Stimulated activated CD8-positive, alpha-beta memory T cell treated with anti-CD3 and anti-CD28 coated beads, Interleukin-4, amount 100 ng/mL, for 1 hour (primary cell): ENCODE measurements at places on chromosomes 5 and 9.

- no peak for DNase-seq
These were observed 10.5 kb downstream of the NPR3 start for GRCh38 chr5:32721626-32722025.

DNA sequence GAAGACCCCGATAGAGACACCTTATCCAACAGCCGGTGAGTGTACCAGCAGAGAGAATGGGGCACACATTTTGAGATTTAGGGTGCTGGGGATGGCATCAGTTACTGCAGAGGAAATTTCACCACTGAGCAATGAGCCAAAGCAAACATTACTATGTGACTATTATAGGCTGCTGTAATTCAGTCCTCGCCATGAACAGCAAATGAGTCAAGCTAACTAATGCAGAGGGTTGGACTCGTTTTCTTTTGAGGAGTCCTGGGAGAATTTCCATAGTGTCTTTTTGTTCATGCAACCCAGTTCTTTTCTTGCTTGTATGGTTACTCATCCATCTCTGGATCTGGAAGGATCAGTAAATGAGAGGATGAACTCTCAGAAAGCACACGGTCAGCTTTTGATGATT lies 323.8 kb downstream of the PSAT1 start:
- no peak for DNase-seq

GRCh38 chr5:94908889-94909480 lies 290.5 kb downstream of the SLF1 start:
- DNase-seq: no peak

GRCh38 chr9:99054581-99054980 lies 50.3 kb upstream of the TGFBR1 start:
- no peak for DNase-seq

GRCh38 chr5:143524338-143524945 lies 121.0 kb upstream of the NR3C1 start:
- no peak for DNase-seq

DNA sequence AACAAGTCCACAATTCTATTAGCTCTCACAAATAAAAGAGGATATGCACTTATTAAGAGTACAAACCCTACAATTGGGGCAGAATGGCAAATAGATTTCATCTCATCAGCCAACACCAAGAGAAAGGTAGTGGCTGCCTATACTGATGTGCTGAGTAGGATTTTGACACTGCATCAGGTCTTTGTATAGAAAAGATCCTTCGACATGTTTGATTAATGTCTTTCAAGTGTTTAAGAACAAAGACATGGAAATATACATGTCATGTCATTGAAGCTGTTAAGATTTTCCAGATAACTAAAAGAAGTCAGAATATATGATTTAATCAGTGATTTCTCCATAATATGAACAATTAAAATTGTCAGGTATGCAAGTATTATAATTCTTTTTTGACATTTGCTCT lies 238.7 kb upstream of the GRAMD2B start:
- no peak for DNase-seq

- DNase-seq: no peak
These were observed 39.8 kb downstream of the BARHL1 start for GRCh38 chr9:132622159-132622558.

GRCh38 chr5:73945505-73945904 lies 319.5 kb downstream of the ARHGEF28 start:
- no peak for DNase-seq

GRCh38 chr5:150777685-150778084 lies 872 bp upstream of the SMIM3 start:
- no peak for DNase-seq

GRCh38 chr5:78677777-78678668 lies 29.5 kb upstream of the LHFPL2 start:
- no peak for DNase-seq

DNA sequence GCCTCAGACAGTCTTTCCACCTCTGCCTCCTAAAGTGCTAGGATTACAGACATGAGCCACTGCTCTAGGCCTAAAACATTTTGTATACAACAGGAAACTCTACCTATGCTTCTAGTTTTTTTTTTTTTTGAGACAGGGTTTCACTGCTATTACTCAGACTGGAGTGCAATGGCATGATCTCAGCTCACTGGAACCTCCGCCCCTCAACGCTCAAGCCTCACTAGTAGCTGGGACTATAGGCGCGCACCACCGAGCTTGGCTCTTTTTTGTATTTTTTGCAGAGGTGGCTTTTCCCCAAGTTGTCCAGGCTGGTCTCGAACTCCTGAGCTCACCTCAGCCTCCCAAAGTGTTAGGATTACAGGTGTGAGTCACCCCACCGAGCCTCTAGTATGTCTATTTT lies 5.4 kb downstream of the HSPA9 start:
- no peak for DNase-seq

- DNase-seq: no peak
These were observed 293.1 kb upstream of the BRINP1 start for GRCh38 chr9:119662329-119662728.

DNA sequence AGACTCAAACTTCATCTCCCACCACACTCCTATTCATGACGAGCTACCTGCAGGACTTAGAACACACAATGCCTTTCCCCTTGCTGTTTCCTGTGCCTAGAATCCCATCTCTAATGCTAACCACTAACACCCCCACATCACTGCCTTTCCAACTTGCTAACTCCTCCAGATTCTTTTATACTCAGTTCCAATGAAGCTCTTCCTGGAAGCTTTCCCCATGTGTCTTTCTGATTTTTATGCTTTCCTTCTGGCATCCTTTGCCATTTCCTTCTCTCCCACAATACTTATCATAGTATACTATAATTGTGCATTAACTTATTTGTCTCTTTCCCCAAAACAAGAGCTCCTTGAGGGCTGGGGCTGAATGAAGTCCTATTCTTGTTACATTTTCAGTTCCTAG lies 115.3 kb upstream of the PLPPR1 start:
- DNase-seq: no peak

GRCh38 chr5:151174612-151175101 lies 17.1 kb upstream of the ANXA6 start:
- no peak for DNase-seq

GRCh38 chr5:124538191-124538590 lies 208.2 kb downstream of the ZNF608 start:
- DNase-seq: no peak

- DNase-seq: no peak
These were observed 19.9 kb upstream of the CPEB4 start for GRCh38 chr5:173868096-173868880.

DNA sequence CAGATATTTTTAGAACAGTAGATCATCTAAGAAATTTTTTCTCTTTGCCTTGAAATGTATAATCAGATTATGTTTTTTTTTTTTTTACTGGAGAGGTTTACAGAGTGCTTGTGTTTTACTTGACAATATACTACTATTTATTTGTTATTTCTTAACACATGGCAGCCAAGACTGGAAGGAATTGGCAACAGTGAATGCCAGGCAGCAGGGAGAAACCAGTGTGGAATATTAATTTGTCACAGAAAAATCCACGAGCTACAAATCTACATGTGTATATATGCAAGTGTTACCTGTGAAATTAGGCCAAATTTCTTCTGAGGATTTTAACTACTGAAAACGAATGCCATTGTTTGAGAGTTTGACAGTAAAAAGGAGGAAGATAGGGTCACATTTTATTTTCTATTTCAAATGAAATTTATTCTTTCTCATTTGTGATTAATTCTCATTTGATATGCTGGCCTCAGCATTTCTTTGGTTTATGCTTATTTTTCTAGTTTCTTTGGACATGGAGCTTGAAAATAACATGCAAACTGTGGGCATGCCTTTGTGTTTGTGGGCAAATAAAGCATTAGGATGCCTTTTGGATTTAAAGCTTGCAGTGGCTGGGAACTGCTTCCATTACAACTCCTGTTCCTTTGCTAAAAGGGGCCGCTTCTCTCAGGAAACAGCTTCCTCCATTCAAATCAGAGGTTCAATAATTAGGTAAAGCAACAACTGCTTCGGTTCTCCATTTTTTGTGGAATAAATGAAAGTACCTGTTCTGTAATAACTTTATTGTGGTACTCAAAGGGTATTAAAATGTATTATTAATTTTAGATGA lies 39.0 kb upstream of the ZFYVE16 start:
- DNase-seq: no peak

DNA sequence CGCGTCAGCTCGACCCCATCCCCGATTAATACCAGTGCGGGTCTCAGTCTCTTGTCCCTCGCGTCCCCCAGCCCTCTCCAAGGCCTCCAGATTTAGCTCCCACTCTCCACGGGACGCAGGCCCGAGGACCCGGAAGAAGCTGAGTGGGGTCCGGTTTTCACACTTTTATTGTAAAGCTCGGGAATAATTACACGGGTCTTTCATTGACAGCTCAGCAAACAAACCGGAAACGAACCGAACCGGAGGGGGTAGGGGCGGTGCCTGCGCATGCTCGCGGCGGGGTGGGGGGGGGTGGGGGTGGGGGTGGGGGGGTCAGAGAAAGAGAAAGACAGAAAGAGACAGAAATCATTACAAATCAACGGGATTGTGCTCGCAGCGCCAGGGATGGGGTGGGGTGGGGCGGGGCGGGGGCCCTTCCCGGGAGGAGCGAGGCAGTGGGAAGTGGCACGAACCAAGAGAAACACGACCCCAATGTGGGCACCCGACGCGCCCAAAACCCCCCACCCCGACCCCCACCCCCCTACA lies 27.9 kb downstream of the PCDH1 start:
- no peak for DNase-seq

DNA sequence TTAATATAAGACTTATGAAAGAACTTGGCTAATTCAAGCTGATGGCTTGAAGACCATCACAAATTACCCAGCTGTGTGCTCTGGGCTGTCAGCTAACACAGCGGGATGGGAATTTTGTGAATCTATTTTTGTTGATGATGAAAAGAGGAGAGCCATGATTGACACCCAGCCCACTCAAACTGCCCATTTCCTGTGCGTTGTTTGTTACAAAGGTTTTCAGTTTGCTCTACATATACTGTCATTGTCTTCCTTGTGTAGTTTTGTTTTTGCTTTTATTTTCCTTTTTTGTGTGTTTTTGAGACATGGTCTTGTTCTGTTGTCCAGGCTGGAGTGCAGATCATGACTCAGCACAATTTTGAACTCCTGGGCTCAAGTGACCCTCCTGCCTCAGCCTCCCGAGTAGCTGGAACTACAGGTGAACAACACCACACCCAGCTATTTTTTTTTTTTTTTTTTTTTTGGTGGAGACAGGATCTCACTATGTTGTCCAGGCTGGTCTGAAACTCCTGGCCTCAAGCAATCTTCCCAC lies 400.3 kb downstream of the ICE1 start:
- DNase-seq: no peak

DNA sequence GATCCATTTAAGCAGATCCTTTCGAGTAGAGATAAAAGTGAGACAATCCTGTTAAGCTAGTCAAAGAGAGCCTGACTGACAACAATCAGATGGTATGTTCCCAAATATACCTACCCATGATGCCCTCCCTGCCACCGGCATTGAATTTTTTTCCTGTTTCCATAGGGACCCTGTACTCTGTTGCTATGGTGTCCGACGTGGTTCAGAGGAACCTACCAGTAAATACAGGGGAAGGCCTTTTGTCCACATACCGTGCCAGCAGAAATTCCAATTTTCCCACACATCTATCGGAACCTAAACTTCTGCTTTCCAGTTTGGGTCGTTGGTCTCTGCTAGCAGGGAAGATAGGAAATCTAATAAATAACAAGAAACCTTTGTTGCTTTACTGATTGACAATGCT lies 64.7 kb downstream of the MEGF10 start:
- no peak for DNase-seq

GRCh38 chr5:73214306-73214705 lies 41.3 kb downstream of the TMEM174 start:
- DNase-seq: no peak

- no peak for DNase-seq
These were observed 75.5 kb downstream of the SSBP2 start for GRCh38 chr5:81675420-81675819.

DNA sequence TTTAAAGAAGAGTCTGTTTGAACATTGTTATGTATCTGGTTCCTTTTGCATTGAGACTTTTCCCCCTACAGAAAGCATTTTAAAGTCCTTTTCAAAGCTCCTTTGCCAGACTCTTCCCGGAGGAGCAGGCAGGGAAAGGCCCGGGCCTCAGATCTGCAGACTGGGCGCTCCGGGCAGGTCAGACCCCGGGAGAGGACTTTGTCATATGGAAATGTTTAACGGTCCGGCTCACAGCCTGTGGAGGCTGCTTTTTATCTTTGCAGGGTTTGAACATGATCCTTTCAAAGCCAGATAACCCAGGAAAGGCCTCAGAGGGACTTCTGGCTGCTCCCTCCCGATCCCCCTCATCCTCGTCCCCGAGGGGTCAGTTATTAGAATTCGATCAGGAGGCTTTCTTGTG lies 82.1 kb upstream of the IRX2 start:
- no peak for DNase-seq

GRCh38 chr5:20604992-20605391 lies 617.0 kb upstream of the CDH18 start:
- no peak for DNase-seq

DNA sequence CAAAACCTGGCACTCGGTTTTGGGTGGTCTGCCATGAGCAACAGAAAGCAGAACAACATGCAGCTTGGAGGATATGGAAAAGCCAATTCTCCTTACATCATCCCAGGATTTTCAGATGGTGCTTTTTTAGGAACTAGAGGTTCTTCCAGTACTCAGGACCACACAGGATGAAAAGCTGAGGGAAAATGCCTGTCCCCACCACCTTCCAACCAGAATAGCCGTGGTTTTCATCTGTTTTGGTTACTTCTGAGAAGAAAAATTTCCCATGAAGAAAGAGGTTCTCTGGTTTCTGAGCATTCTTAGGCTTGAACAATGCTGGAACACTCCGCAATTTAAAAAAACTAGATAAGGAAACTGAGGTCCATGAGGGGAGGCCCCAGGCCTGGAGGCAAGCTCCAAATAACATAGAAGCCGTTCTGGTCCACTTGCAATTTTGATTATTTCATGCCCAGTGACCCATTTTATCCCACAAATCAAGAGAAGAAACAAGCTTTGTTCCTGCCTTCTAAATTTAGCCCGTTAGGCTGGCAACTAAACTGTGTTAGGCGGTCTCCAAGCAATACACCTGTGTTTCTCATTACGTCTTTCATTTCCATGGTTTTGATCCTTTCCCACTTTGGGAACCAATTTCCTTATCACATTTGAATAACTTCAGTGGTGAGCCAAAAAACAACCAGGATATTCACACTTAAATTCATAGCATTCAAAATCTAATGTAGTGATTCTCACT lies 79.2 kb upstream of the SPIN1 start:
- DNase-seq: no peak

GRCh38 chr9:109258481-109259302 lies 62.2 kb downstream of the EPB41L4B start:
- DNase-seq: no peak

DNA sequence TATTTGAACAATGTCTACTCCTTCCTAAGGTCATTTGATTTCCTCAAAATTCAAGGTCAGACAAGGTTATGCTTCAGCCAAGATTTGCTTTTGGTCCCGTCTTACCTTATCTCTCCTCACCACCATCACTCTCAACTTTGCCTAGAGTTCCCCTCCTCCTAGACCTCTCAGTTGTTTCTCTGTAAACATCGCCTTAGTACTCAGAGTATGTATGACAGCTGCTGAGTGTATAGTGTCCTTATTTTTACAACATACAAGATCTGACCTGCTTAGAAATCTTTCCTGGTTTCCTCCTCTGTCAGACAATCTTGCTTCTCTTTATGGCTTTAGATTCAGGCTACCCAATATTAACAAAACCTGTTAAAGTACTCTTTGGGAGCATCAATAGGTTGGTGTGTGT lies 50.0 kb upstream of the C6 start:
- no peak for DNase-seq
